ENCODE measurements at places on chromosomes 7 and 10.

DNA sequence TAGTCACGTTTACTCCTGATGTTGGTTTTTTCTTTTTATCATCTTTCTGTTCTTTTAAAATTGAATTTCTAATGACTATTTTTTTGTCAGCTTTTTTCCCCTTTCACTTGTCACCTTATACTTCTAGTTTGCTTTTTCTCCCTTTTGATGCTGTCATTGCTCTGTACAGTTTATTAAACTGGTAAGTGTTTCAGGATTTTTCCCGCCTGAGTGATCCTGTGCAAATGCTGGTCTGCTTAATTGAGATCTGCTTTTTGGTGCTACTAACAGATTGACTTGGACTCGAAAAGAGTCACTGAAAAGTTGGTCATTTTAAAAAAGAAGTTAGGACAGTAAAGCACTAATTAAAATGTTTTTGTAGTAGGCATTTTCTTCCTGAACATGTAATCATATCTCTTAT, 95.2 kb downstream of the PHTF2 start:
- DNase-seq = no peak

DNA sequence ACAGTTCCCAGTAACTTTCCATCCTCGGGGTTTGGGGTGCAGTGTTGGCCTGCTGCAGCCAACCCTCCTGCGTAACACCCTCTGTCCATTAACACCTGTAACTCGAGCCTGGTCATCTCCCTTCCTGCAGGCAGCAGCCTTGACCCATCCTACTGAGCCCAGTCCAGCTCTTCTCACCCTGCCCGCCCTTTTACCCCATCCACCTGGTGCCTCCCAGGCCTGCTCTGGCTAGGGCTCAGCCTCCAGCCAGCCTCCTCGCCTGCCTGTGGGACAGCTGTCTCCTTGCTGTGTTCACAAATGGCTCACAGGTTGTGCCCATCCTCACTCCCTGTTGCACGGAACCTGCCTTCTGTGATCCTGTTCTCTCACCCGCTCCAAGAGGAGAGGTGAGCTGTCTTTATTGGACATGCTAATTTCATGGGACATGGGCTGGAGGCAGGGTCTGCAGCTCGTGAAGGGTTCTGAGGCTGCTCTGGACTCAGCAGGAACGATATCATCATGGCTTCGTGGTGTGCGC, 277.2 kb upstream of the TCERG1L start:
- no peak for DNase-seq

GRCh38 chr7:148299350-148300276, 291.0 kb upstream of the C7orf33 start:
- no peak for DNase-seq

GRCh38 chr7:106819546-106819945, 45.5 kb upstream of the PIK3CG start:
- no peak for DNase-seq

DNA sequence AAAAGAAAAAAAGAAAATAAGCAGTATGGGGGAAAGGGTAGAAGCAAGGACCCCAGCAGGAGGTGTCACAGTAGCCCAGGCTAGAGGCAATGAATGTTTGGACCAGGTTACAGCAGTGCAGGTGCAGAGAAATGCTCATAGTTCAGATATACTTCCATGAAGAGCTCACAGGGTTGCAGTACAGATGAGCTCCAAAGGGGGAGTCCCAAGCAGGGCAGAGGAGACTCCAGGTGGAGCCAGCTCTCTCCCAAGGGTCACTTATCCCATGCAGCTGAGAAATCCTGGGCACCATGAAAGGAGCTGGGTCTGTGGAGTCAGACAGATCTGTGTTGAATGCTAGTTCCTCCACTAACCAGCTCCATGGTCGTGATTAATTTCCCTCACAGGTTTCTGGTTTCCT, 174.9 kb downstream of the C7orf25 start:
- DNase-seq = no peak

DNA sequence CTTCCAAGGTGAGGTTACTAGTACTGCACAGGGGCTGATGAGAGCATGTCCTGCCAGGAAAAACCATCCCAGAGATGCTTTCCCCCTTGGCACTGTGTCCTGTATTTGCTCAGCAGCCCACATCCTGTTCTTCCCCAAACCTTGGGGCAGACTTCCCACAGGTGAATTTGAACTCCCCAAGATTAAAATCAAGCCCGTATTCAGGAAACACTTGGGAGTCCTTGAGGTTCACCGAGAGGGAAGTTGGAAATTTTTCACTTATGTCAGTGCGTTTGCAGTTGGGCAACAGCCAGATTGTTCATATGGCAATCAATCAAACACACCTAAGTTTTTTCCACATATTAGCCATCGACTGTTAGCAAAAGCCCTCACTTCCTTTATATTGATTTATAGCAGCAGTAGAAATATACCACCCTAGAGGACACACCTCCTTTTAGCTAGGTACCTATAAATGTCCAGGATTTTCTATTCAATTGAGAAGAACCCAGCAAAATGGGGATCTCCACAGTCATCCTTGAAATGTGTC, at the start of gene DMBT1:
DMBT1 (plus strand) TSS at position 476 of the 526 bp plus-strand sequence; CDS start at position 493, 17 bp downstream.
- DNase-seq = no peak

GRCh38 chr10:115963848-115964247, 309.2 kb downstream of the GFRA1 start:
- no peak for DNase-seq

DNA sequence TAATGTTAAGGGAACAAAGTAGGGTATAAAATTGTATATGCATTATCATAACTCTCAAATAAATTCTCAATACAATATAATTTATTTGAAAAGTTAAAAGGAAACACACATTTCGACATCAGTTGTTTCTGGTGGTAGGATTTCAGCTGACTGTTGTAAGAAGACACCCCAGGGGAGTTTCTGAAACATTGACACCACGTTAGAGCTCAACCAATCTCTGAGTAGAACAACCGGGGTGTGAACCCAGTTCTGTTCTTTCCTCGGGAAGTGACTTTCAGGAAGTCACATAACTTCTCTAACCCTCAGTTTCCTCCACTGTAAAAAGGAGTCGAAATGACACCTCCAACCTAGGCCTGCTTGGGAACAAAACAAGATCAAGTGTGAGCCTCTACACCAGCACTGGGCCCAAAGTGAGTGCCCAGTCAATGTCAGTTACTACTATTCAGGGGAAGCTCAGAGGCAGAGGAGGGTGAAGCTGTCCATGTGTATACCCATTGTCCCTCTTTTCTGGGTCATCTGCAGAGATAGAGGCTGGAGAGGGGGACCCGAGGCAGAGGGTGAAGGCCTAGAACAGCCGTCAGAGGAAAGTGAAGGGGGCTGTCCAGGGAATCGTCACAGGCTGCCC, 67.1 kb downstream of the AOAH start:
- DNase-seq = no peak

GRCh38 chr7:140619176-140619575, 21.4 kb downstream of the DENND2A start:
- DNase-seq = no peak

DNA sequence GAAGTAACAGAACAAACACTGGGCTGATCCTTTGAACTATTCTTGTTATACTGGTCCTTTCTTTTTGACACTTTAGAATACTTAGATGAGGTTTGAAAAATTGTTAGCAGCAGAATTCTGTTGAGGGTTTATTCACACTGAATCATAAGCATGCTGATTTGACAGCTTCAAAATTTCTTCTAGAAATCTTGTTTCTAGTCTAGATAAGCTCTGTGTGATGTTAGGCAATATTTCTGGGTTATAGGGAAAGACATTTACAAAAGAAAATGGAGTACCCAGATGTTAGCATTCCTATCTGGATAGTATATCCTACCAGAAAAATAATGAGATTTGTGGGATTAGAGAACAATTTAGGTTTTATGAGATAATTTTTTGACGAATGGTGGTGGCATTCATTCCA, 12.1 kb downstream of the CSTF2T start:
- DNase-seq = no peak

- DNase-seq = no peak
Measured at GRCh38 chr7:135889823-135890222, 87.3 kb downstream of the MTPN start.

- no peak for DNase-seq
Measured at GRCh38 chr7:19079066-19079465, 38.4 kb downstream of the TWIST1 start.
